Thoracic aorta (tissue), 2 donors: ENCODE measurements at places on chromosomes 5 and 9. TPM values are rescaled to one million over a fixed set of nuclear protein-coding genes. Genes with fewer than 3 reads are reported as not detected.

ARL14EPL gene
- total RNA-seq = not detected

DNA sequence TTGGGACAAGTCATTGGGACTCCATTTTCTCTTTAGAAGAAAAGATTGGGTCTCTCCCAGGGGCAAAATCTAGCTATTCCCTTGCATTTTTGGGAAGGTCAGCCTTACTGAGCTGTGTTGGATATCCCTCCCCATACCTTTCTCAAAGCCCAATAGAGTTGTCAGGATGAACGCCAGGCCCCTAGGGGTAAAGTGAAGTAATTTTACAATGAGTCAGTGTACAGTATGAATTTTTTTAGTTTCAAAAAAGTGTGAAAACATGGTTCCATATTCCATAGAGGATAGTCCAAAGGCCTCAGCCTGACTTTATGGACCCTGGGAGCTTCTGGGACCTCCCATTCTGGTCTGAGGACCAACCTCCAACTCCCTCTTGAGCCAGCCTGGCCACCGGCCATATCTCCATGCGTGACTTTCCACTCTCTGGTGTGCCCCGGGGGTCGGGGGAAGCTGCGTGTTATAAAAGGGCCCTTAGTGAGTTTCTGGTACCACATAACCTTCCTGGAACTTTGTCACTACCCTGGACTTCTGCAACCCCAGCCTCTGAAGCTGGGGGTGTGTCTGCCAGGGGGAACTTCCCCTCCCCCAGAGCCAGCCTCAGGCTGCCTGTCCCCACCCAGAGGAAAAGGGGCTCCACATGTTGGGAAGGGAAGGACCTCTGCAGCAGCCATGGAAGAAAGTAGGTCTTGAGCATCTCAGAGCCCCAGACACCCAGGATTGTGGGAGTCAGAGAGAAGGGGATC is 52.4 kb upstream of the SYNPO start:
- no peak for DNase-seq

DNA sequence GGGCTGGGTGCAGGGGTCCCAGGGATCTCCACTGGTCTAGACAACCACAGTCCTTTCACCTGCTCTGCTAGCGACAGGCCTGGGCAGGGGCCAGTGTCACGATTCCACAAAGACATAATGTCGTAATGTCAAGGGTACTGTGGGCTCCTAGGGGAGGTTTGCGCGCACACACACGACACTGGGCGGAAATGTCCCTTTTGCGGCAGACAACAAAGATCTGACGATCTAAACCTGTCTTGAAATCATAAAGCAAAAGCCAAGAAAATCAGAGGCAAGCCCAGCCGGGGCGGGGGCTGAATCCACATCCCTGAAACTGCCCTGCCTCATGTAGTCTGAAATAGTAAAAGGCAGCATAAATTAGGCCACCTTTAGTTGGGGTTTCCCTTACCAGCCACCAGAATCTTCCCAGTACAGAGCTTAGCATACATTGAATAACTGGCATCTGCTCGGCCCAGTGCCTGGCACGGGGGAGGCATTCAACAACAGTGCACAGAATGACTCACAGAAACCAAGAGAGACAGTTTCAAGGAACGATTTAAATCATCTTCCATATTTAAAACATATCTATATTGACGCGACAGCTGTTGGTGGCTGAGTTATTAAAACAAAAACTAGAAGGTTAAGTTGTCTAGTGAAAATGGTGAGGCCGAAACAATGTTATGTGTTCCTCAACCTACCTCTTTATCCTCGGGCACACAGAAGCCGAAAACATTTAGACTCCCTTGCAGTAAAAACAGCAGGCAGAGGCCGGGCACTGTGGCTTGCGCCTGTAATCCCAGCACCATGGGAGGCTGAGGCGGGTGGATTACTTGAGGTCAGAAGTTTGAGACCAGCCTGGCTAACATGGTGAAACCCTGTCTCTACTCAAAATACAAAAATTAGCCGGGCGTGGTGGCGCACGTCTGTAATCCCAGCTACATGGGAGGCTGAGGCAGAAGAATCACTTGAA is 151.0 kb downstream of the MYO10 start:
- no peak for DNase-seq

DNA sequence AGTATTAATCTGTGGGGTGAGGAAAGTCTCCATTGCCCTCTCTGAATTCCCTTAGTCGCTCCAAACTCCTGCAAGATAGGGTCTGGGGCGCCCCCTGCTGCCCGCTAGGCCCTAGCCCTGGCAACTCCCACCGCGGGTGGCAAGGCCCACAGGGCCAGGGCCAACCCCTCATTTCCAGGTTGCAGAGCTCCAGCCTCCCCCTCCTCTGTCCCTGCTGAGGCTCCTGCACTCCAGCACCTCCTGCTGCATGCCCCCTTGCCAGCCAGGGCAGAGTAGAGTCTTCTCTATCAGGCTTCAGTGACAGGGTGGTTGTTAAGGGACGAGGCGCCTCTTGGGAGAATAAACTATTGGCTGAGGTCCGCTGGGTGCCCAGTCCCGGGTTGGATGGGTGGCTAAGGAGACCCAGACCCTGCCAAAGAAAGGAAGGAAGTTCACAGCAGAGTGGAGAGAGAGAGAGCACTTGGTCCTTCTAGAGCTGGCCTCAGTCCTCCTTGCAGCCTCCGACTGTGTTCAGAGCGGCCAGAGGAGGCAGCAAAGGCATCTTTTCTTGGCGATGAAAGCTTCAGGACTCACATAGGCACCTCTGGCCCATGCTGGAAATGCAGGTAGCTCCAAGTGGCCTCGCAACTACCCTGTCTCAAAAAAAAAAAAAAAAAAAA is 45.6 kb downstream of the SAR1B start:
- no peak for DNase-seq

IL5 gene
- not detected for total RNA-seq
